ENCODE measurements at places on chromosomes 16 and 17. TPM values are rescaled to one million over a fixed set of nuclear protein-coding genes. Genes with fewer than 3 reads are reported as not detected.

The DYNLRB2 gene
- total RNA-seq, result not detected

The BIRC5 gene
- 88.8 TPM for total RNA-seq

The RAB26 gene
- 1.2 TPM for total RNA-seq

The MT1A gene
- 2.5 TPM for total RNA-seq

The CSH2 gene
- total RNA-seq, result not detected

The KRTAP9-6 gene
- total RNA-seq, result not detected

The CCL16 gene
- total RNA-seq, result not detected

The DNAH17 gene
- total RNA-seq, result 0.32 TPM

The MMP15 gene
- 27.0 TPM for total RNA-seq

The SOST gene
- not detected for total RNA-seq

DNA sequence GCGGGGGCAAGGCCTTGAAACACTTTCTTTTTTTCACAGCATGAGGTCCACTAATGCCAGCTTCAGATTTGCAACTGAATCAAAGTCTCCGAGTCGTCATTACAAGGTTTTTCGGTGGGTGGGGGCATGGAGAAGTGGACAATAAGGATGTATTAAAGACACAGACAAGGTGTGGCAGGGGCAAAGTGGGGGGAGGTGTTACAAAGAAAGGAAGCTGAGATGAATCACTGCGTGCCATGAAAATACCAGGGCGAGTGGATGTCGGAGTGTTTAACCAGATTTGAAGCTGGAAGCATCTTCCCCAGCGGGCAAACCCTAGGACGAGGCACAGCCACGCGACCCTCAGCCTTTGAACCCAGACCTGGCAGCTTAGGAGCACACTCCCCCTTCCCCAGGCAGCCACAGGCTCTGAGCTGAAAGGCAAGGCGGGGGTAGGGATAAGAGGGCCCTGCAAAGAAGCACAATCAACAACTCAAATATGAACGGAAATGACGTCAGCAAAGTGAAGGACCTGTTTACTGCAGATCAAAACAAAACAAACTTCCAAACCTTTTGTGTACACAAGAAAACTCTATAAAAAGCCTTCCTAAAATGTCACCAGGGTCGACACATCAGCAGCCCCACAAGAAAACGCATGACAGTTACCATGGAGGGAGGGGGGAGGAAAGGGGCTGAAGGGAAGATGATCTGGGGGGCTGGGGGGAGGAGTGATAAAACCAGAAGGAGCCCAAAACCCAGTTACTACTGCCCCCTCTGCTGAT lies 5.6 kb upstream of the ZFHX3 start:
- no peak for DNase-seq

DNA sequence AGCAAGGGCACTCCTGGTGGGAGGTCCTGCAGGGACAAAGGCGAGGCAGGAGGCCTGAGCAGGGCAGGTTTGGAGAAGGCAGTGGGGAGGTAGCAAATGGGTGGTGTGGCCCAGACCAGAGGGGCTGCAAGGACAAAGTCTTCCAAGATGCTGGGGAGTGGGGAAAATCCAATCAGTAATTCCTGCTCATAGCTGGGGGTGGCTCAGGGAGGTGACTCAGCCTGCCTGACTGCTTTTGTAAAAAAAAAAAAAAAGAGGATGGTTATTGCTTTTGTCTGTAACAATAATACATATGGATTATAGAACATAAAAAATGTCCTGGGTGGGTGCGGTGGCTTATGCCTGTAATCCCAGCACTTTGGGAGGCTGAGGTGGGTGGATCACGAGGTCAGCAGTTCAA lies 5.2 kb downstream of the IL34 start:
- DNase-seq, result no peak

- DNase-seq, result no peak
Observed at GRCh38 chr16:75746359-75746758, 20.1 kb upstream of the CPHXL start.

DNA sequence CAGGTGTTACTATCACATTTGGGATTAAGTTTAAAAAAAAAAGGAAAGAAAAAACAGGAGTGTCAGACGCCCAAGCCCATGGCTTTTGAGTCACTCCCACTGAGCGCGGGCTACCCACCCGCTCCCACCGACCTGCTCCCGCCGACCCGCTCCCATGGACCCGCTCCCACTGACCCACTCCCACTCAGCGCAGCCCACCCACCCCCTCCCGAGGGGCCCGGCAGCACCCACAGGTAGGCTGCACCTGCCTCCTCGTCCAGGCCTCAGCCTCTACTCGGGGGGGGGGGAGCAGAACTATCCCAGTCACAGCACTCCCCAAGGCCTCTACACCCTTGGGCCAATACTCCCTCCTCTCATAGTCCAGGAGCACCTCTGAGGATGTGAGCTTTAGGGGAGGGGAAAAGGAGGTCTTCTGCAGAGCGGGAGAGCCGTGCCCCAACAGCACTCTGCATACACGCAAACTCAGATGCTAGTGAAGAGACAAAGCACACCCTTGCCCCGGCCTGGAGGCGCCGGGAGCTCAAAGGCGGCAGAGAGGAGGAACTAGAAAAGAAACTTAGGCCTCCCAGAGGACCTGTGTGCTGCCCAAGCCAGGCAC lies 2.9 kb downstream of the CLUH start:
- no peak for DNase-seq

GRCh38 chr16:3058139-3059030 lies 7.1 kb upstream of the IL32 start:
- DNase-seq, result no peak

- peak; percentile 79 for DNase-seq
Observed at GRCh38 chr17:76710863-76711611, at the start of gene MXRA7. TSS of gene MXRA7 (minus strand) at chr17:76710965. CDS start at chr17:76710946, 19 bp downstream.

GRCh38 chr16:4900036-4900435 lies 36.9 kb downstream of the PPL start:
- no peak for DNase-seq

- no peak for DNase-seq
Observed at GRCh38 chr17:35892091-35893035, 12.2 kb upstream of the CCL5 start.

DNA sequence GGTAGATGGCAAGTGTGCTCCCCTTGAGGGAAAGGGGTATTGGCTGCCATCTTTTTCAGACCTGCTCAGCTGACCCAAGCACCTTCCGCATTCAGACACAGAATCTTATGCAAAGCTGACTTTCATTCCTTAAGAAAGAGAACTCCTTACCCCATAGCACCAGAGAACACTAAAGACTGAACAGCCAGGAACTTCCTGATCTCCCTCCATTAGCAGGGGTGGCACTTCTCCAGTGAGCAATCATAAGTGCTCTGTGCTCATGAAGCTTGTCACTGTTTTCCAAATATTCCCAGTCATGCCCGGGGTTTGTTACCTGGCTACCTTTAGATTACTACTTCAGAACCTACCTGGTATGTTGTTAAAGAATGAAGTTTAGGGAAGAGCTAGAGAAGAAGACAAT lies 11.9 kb downstream of the HSD17B2 start:
- DNase-seq, result no peak

GRCh38 chr17:70901870-70902269 lies 732.5 kb downstream of the KCNJ2 start:
- no peak for DNase-seq

- no peak for DNase-seq
Observed at GRCh38 chr16:68499006-68499405, 40.1 kb upstream of the ZFP90 start.

GRCh38 chr16:29156511-29156910 lies 171.7 kb downstream of the LAT start:
- no peak for DNase-seq

GRCh38 chr17:48253975-48254374 lies 146.4 kb downstream of the SNX11 start:
- DNase-seq, result no peak

- no peak for DNase-seq
Observed at GRCh38 chr17:56785405-56785804, 48.3 kb downstream of the C17orf67 start.

GRCh38 chr16:10087151-10087550 lies 95.1 kb downstream of the GRIN2A start:
- DNase-seq, result no peak

- peak; percentile 70 for DNase-seq
Observed at GRCh38 chr17:50210240-50211225, 9.1 kb upstream of the COL1A1 start.

DNA sequence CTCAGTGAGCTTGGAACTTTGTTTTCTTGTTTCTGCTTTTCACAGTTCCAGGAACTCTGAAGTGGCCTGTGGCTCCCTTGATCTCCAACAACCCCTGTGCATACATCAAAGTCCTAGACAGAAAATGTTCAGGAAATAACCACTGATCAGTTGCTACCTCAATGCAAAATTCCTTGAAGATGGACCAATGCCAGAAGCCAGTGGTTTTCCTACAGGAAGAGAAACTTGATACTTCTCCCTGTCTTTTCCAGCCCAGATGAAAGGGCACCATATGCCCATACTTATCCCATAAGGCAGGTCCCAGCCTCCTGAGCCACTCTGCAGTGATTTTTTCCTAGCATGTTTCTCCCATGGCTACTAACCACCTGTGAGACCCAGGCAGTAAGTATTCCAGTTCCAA lies 12.3 kb upstream of the CDRT4 start:
- no peak for DNase-seq

GRCh38 chr16:86401126-86401525 lies 109.2 kb upstream of the FOXF1 start:
- no peak for DNase-seq
